ENCODE measurements at places on chromosomes 7 and 10.

DNA sequence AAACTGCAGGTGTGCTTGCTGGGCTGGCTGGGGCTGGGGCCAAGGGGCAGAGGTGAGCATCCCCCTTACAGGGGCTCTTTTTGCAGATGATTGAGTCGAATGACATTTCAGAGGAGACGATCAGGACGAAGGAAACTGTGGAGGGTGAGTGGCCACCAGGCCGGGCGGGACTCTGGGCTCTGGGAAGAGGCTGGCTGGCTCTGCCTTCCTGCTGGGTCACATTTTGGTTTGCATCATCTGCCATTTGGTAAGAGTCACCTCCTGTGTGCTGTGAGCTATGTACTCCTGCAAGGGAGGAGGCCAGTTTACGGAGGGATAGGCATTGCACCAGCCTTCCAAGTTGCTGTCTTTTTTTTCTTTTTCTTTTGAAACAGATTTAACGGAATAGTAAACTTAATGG, 73.0 kb upstream of the GTF2IRD1 start:
- DNase-seq, result no peak

GRCh38 chr7:74202841-74203556, 6.8 kb upstream of the LAT2 start:
- DNase-seq, result peak; percentile 49

DNA sequence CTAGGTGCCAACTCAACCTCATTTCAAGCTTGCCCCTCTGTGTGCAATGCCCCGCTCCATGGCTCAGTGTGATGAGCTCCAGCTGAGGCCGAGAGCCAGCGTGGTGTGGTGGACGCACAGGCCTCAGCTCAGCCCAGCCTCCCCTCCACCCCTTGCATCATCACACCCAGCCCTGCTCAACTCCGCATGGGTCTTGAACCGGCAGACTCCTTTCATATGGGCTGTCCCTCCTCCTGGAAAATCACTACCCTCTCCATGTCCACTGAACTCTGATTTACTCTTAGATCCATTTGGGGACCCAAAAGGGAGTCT, 16.6 kb upstream of the SLC18A3 start:
- DNase-seq, result no peak

DNA sequence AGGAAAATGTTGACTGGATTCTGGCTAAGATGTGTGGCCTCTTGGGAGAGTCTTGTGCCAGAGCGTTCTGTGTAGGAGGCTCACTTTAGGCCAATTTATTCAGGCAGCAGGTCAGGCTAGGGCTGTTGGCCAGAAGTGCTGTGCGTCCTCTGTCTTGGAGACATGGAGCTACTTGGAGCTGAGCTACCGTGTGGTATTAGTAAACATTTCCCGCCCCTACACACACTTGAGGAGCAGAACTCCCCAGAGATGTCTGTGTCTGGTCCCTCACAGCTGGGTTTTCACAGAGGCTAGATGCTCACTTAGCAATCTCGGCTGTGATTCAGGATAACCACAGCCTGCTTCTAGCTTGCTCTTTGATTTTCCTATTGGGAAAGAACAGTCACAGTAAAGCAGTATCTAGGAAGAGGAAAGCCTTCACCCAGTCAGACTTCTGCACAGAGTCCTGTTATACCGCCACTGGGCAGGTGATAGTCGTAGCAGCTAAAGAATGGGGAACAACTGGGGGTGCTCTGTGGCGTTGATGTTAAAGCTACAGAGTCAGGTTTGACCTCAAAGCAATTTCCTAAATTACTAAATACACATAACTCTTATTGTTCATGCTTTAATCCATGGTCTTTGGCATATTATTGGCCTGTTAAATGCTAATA, 86.7 kb downstream of the MDFIC start:
- DNase-seq, result peak; percentile 82

DNA sequence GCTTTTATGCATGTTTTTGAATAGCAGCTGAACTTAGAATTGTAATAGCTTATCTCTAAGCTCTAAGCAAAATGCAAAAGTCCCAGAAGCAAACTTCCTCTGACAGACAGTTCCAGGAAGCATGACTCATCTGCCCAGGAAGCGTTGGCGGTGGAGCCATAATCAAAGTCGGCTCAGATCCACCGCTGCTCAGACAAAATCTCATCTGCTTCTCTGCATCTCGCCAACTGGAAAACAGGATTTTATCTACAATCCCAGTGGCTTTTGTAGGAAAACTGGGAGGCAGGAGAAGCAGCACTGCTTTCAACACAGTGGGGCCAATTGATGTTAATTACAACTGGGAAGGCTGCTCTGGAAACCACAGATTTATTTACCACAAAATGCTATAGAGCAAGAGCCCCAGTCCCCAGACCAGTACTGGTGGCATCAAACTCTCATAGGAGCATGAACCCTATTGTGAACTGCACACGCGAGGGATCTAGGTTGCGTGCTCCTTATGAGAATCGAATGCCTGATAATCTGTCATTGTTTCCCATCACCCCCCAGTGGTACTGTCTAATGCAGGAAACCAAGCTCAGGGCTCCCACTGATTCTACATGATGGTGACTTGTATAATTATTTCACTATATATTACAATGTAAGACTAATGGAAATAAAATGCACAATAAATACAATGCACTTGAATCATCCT, 99.9 kb downstream of the CUBN start:
- peak; percentile 80 for DNase-seq

- no peak for DNase-seq
These were observed 606.6 kb upstream of the LRRN3 start for GRCh38 chr7:110484356-110484755.

DNA sequence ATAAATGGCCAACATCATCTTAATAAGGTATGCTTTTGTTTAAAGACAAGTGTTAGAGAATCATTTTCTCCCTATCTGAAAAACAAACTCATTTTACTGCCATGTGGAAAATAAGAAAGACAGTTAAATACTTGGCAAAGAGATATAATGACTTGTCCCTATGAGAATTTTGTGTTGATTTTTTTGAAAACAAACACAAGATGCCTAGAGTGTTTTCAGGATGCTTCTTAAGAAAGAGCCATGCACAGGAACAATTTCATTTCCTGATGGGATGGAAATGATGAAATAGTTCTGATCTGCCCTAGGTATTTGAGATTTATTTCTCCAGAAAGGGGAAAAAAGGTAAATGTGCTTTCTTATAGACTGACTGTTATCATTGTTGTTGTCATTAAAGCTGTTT, 237.5 kb upstream of the GNAI1 start:
- no peak for DNase-seq

DNA sequence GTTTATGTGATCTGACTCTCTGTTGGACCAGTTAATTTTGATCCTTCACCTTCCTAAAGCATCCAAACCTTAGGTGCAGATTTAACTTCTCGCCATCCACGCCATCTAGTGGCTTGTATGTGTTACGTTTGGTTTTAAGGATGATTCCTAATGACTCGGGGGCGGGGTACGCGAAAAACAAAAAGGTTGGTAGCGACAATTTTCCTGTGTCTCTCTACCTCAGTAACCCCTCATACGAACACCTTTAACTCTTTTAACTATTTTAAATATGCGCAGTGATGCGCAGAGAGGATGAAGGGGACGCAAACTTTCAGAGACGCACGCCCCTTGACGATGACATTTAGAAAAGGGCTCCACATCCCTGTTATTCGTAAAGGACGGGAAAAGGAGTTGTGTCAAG, 714 bp upstream of the KCND2 start:
- DNase-seq, result peak; percentile 40

- no peak for DNase-seq
These were observed 54.8 kb upstream of the PLPP4 start for GRCh38 chr10:120402147-120402766.

DNA sequence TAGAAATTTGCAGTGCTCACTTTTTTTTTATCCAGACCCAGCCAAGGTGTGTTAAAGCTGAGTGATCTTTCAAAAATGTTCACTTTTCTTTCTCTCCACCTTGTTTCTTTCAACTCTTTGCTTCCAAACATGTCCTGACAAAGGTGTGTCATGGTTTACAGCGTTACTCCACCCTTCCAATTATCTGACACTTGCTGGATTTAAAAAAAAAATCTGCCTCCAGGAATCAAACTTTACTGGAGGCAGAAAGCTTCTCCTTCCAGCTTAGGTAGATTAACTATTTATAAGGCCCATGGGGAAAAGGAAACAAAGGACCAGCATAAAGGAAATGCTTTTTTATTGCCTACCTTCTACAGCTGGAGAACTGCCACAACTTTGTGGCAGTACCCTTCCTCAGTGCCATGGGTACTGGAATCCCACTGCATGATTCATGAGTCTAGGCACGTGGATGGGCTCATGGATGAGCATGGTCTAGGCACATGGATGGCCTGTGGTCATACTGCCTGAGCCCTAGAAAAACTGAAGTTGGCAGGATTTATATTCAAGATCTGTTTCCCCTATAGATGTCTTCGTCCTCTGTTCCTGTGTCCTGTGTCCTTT, at the start of gene COL17A1:
TSS of gene COL17A1 (minus strand) at position 80 of the 600 bp plus-strand sequence. CDS start 5,207 bp downstream, outside the sequence.
- DNase-seq, result no peak

- no peak for DNase-seq
These were observed 27.0 kb downstream of the CALML3 start for GRCh38 chr10:5551531-5552375.

- DNase-seq, result no peak
These were observed 30.9 kb upstream of the ELN start for GRCh38 chr7:73997056-73997455.

GRCh38 chr10:44978570-44979280, at the start of gene DEPP1:
TSS of gene DEPP1 (minus strand) at chr10:44978809. CDS start at chr10:44978030, 779 bp downstream.
- peak; percentile 92 for DNase-seq
